ENCODE measurements at places on chromosomes 4 and X.

DNA sequence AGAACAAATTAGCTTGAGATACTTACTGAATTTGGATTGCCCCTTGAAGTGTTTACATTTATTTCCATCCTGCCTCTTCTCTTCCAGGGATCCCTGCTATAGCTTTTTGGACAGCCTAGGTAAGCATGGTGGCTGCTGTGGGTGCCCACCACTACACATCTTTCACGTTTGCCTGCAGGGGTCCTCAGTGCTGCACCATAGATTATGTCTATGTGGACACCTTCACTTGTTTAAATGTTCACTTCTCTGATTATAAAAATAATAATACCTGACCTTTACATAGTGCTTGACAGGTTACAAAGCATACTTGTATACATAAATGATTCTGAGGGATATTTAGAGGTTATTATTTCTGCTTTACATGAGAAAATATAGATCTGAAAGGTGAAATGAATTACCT lies 67.9 kb upstream of the SLC4A4 start:
- peaks cover 4% of the 10 kb centered on the region for H3K36me3 ChIP-seq
- peaks cover 22% of the 10 kb centered on the region for H3K4me1 ChIP-seq
- H3K4me3 ChIP-seq: no peak overlapping the region
- no peaks in the 10 kb centered on the region for H3K27me3 ChIP-seq

- H3K27ac ChIP-seq: no peak overlapping the region
- no peak for DNase-seq
- H3K36me3 ChIP-seq: no peaks in the 10 kb centered on the region
- no peaks in the 10 kb centered on the region for H3K4me1 ChIP-seq
- H3K4me3 ChIP-seq: no peak overlapping the region
- H3K27me3 ChIP-seq: peaks cover 7% of the 10 kb centered on the region
Measured at GRCh38 chr4:87688316-87688715, 38.2 kb downstream of the DMP1 start.

DNA sequence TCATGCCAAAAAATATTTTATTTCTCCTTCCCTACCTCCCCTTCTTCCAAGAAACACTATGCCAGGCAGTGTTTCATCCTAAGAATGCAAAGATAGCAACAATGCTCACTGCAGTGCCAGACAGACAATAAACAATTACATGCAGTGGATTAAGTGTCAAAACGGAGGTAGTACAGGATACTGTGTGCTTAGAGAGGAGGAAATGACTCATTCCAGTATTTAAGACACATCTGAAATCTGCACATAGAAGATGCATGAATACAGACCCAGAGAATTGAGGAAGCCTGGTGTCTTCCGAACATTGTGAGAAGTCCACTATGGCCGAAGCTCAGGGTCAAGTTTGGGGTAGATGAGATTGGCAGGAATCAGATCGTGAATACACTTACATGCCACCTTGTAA lies 326.4 kb downstream of the PPP3CA start:
- H3K36me3 ChIP-seq: peaks cover 17% of the 10 kb centered on the region
- peak overlapping the region; percentile 89 for H3K27ac ChIP-seq
- peaks cover 63% of the 10 kb centered on the region for H3K4me1 ChIP-seq
- H3K27me3 ChIP-seq: no peaks in the 10 kb centered on the region

GRCh38 chr4:110042545-110043517 lies 130.1 kb downstream of the EGF start:
- H3K27me3 ChIP-seq: peaks cover 6% of the 10 kb centered on the region
- H3K4me3 ChIP-seq: no peak overlapping the region
- no peaks in the 10 kb centered on the region for H3K4me1 ChIP-seq
- no peak for DNase-seq
- H3K36me3 ChIP-seq: no peaks in the 10 kb centered on the region

- H3K4me1 ChIP-seq: no peaks in the 10 kb centered on the region
- no peak overlapping the region for H3K27ac ChIP-seq
- DNase-seq: no peak
- H3K27me3 ChIP-seq: no peaks in the 10 kb centered on the region
- H3K36me3 ChIP-seq: no peaks in the 10 kb centered on the region
Measured at GRCh38 chrX:54193085-54193821, 10.2 kb upstream of the FAM120C start.

DNA sequence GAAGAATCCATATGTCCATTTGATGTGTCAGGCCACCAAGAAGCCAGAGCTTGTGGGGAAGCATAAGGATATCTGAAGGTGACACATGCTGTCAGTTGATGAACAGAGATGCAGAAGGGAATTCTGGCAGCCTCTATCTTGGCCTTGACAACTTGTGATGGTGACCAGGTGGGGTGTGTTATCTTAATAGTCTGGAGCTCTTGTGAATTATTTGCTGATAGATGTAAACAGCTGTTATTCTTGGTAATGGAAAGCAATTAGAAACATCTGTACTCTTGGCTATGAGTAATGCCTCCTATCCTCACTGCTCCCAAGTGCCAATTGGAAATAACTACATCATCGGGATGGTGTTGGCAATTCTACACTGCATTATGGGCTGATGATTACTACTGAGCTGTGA lies 51.9 kb downstream of the NAA11 start:
- no peak for DNase-seq
- H3K27ac ChIP-seq: no peak overlapping the region
- no peaks in the 10 kb centered on the region for H3K27me3 ChIP-seq
- H3K36me3 ChIP-seq: no peaks in the 10 kb centered on the region

DNA sequence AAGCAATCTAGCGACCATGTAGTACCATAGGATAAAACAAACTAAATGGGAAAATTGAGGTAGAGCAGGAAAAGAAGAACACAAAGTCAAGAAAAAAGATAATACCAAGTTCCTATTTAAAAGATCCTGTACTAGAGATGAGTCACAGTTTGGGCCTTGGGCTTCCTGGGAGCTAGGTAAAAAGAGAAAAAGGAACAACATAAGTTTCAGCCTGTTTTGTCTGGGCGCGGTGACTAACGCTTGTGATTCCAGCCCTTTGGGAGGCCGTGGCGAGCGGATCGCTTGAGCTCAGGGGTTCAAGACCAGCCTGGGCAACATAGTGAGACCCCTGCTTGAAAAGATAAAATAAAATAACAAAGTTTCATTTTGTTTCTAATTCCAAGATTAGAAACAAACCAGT lies 14.0 kb upstream of the TMEM156 start:
- peak overlapping the region; percentile 92 for H3K27ac ChIP-seq
- H3K4me3 ChIP-seq: peak overlapping the region; percentile 88
- peaks cover 20% of the 10 kb centered on the region for H3K36me3 ChIP-seq
- H3K4me1 ChIP-seq: peaks cover 32% of the 10 kb centered on the region

- H3K36me3 ChIP-seq: no peaks in the 10 kb centered on the region
- no peaks in the 10 kb centered on the region for H3K4me1 ChIP-seq
- H3K4me3 ChIP-seq: no peak overlapping the region
- DNase-seq: no peak
- no peaks in the 10 kb centered on the region for H3K27me3 ChIP-seq
- H3K27ac ChIP-seq: no peak overlapping the region
Measured at GRCh38 chrX:6053141-6053540, 175.5 kb downstream of the NLGN4X start.

DNA sequence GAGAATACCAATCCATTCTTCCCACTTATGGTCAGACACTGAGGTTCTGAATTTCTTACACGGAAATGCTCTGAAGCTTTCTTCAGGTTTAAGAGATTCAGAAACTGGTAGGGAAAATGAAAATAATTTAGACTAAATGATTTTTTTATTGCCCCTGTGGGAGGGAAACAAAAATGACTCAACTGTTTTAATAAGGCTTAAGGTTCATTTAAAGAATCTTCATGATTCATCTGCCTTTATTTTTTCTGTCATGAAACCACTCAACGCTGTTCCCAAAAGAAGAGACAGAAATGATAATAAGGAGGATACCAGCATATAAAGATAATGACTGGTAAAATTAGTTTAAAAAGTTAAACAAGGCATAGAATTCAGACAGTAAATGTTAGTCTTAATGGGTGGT lies 39.3 kb upstream of the FAM47B start:
- H3K4me3 ChIP-seq: no peak overlapping the region
- H3K36me3 ChIP-seq: no peaks in the 10 kb centered on the region
- H3K4me1 ChIP-seq: no peaks in the 10 kb centered on the region
- no peaks in the 10 kb centered on the region for H3K27me3 ChIP-seq
- DNase-seq: no peak

GRCh38 chr4:153909672-153910071 lies 120.8 kb upstream of the SFRP2 start:
- H3K36me3 ChIP-seq: no peaks in the 10 kb centered on the region
- no peak overlapping the region for H3K27ac ChIP-seq
- H3K4me3 ChIP-seq: no peak overlapping the region

DNA sequence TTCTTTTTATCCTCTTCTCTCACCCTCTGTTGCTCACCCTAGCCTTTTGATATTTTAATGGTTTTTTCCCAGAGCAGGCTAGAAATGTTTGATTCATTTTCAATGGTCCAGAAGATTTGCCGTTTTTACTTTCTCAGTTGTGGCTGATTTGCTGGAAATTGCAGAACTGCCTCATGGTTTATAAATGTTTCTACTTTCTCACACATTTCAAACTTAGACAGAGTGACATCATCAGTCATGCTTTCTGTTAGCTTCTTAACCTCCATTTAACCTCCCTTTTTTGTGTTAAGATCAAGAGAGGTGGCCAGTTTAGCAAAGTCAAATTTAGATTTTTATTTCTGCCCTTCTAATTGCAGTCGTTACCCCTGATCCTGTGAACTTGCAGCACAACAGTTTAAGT lies 8.7 kb downstream of the RXFP1 start:
- DNase-seq: no peak
- H3K4me3 ChIP-seq: no peak overlapping the region
- H3K4me1 ChIP-seq: no peaks in the 10 kb centered on the region
- no peaks in the 10 kb centered on the region for H3K27me3 ChIP-seq

DNA sequence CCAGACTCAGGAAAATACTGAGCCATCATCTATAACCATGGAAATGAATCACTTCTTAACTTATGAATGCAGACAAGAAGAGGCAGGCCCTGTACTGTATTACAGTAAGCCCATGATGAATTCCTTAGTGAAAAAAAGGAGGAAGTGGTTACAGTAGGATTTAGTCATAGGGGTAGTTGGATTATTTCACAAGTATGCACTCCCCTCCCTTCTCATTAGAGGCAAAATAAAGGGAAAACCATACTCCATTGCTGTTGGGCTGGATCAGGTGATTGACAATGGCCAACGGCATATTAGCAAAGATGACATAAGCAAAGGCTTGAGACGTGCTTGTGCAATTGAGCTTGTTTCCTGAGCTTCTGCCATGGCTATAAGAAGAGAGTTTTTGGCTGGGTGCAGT lies 181.1 kb upstream of the PRPS2 start:
- no peaks in the 10 kb centered on the region for H3K4me1 ChIP-seq
- no peak overlapping the region for H3K27ac ChIP-seq
- no peaks in the 10 kb centered on the region for H3K36me3 ChIP-seq
- DNase-seq: no peak
- no peak overlapping the region for H3K4me3 ChIP-seq

DNA sequence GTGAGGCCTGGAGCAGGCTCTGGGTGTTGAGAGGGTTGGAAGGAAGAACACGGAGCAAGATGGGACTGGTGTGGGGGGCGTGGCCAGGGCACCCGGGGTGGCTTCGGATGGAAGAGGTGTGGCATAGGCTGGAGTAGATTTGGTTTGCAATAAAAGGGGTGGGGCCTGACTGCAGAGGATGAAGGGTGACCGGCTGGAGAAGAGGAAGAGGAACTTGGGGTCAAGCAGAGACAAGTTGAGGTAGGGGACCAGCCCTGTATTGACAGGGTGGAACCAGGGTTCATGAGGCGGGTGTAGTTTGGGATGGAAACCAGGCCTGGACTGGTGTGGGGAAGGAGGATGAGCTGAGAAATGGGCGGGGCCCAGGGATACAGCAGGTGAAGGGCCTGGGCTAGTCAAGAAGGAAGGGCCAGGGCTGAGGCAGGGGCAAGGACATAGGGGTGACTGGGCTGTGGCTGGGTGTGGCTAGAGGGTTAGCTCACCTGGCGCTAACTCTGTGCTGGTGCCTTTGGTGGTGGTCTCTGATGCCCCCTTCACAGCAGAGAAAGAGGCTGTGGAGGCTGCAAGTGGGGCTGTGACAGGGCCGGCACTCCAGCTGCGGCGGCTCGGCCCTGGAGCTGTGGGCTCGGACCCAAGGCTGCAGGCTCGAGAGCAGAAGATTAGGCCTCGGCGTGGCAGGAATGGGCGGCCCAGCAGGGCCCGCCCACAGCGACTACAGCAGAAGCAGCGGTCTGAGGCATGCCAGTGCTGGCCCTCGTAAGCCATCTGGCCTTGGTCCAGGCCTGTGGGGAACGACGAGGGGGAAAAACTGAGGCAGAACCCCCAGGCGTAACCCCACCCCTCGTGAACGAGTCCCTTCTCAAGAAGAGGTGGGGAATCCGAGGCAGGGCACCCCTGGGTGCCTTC lies 5.0 kb downstream of the PLP2 start:
- H3K4me3 ChIP-seq: no peak overlapping the region
- no peak for DNase-seq
- no peaks in the 10 kb centered on the region for H3K27me3 ChIP-seq
- no peak overlapping the region for H3K27ac ChIP-seq

DNA sequence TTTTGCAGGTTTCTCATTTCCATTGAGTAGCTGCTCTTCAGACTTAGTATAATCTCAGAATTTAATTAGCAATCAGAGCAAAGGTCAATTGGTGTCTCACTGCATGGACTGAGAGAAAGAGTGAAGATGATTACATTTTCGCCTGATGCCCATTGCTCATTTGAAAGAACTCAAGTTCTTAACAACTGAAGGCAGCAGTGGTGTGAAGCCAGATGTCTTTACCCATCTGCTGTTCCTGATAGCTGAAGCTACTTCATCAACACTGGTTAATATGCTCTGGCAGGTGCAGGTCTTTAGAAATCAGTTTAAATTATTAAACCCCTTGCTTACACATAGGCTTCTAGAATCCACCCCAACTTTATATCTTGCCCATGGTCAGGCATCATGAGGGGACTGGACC lies 64.5 kb upstream of the FRAS1 start:
- peaks cover 55% of the 10 kb centered on the region for H3K27me3 ChIP-seq
- no peaks in the 10 kb centered on the region for H3K4me1 ChIP-seq
- DNase-seq: no peak

GRCh38 chr4:181061787-181062186 lies 1181.4 kb upstream of the TENM3 start:
- H3K36me3 ChIP-seq: no peaks in the 10 kb centered on the region
- no peaks in the 10 kb centered on the region for H3K27me3 ChIP-seq
- DNase-seq: no peak
- H3K27ac ChIP-seq: no peak overlapping the region

GRCh38 chr4:1112821-1113182 lies 562 bp downstream of the RNF212 start:
- H3K36me3 ChIP-seq: no peaks in the 10 kb centered on the region
- H3K27me3 ChIP-seq: peaks cover 37% of the 10 kb centered on the region
- no peak overlapping the region for H3K27ac ChIP-seq
- no peaks in the 10 kb centered on the region for H3K4me1 ChIP-seq
- DNase-seq: no peak

DNA sequence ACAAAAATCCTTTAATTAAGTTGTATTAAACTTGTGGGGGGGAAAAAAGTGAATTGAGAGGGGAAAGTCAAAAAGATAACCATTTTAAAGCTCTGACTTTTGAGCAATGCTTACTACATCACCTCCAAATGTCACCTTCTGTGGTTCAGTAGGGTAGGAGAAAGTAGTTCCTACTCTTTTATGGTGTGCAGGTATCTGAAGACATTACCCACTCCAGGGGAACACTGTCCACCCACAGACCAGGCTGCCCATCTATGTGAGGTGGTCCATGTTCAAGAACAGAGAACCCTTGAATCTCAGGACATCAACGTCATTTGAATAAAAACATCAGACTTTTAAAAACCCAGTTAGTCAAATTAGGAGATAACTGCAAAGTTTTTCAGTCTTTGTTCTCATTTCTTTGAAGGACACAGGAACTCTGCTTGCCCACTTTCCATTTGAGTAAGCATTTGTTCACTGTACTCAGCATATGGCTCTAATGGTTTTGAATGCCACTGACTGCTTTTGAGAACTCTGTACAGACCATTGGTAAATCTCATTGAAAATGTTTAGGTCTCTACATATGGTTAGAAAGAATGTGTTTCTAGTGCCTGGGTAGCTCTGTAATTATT lies 18.4 kb downstream of the NMU start:
- H3K27me3 ChIP-seq: no peaks in the 10 kb centered on the region
- H3K4me1 ChIP-seq: no peaks in the 10 kb centered on the region
- DNase-seq: no peak
- no peaks in the 10 kb centered on the region for H3K36me3 ChIP-seq
- no peak overlapping the region for H3K27ac ChIP-seq
